Pancreas (tissue), 10 donors: ENCODE measurements at places on chromosomes 2 and 18. TPM values are rescaled to one million over a fixed set of nuclear protein-coding genes. Genes with fewer than 3 reads are reported as not detected.

DNA sequence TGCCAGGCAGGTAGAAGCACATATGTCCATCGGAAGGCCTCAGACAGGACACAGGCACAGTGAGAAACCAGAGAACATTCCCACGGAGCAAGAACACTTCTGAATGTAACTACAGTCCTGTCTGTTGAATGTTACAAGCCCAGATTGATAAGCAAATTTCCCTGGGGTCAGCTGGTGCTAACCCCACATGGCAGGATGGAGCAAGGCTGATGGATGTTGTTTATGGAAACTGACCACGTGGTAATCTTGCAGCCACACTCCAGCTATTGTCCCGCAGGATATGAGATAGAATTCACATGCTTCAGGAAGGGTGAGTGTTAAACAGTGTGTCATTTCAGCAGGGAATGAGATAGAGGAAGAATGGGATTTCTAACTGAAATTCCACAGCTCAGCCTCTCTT lies 138.8 kb upstream of the COPS8 start:
- no peaks in the 10 kb centered on the region for H3K4me1 ChIP-seq
- H3K27ac ChIP-seq: no peak overlapping the region
- DNase-seq: no peak

The GAREM2 gene
- 4.0 TPM for total RNA-seq

GRCh38 chr2:148979164-148979918 lies 59.2 kb upstream of the LYPD6B start:
- H3K4me3 ChIP-seq: no peak overlapping the region
- no peak overlapping the region for H3K27ac ChIP-seq

GRCh38 chr2:225739328-225739727 lies 339.8 kb downstream of the NYAP2 start:
- no peaks in the 10 kb centered on the region for H3K4me1 ChIP-seq
- no peaks in the 10 kb centered on the region for H3K36me3 ChIP-seq
- H3K27me3 ChIP-seq: no peaks in the 10 kb centered on the region
- H3K4me3 ChIP-seq: no peak overlapping the region

The RGPD4 gene
- total RNA-seq: not detected

The MLPH gene
- total RNA-seq: 23.4 TPM

The ABCG8 gene
- total RNA-seq: not detected

DNA sequence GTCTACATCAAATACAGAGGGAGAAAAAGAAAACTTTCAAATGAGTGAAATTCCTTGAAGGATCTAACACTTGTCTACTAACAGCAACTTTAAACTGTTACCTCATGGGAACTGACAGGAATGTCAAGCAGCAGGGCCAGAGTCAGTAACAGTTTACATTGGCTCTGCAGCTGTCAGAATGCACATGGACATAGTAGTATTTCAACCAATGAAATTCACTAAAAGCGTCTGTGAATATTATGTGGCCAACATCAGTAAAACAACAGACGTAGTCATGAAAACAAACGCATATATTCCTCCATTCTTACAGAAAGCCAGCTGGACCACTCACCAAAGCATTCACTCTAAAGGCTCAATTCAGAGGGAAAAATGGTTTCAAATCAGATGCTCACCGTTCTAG lies 79.3 kb upstream of the RNU4ATAC start:
- H3K27ac ChIP-seq: no peak overlapping the region
- DNase-seq: no peak
- no peaks in the 10 kb centered on the region for H3K27me3 ChIP-seq
- no peaks in the 10 kb centered on the region for H3K4me1 ChIP-seq
- peaks cover 4% of the 10 kb centered on the region for H3K36me3 ChIP-seq
- no peak overlapping the region for H3K4me3 ChIP-seq

DNA sequence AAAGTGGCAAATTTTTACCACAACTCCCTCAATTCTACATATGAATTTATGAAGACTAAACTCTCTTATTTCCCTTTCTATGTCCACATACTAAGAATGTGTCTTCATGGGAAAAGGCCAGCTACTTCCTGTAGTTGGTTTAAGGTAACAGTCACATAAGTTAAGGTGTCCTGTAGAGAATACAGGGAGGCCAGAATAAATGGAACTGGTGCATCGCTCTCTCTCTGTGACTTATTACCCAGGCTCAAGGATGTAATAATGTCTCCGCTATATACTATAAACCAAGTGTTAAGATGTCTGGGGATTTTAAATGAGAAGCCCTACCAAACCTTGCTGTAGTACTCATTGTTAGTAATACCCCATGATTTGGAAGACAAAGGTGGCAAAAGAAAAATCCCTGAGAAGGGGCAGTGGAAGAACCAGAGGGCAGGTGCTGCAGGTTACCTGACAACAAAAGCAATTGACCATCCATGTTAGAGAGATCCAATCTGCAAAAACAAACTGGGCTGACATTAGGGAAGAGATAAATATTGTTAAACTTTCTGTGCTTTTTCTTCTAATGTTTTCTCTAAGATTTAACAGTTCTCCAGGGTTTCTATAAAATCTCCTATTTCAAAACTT lies 372.8 kb downstream of the TMX3 start:
- H3K4me3 ChIP-seq: no peak overlapping the region
- no peak for DNase-seq
- no peaks in the 10 kb centered on the region for H3K27me3 ChIP-seq
- H3K4me1 ChIP-seq: no peaks in the 10 kb centered on the region
- no peaks in the 10 kb centered on the region for H3K36me3 ChIP-seq
- no peak overlapping the region for H3K27ac ChIP-seq

- no peaks in the 10 kb centered on the region for H3K27me3 ChIP-seq
- H3K27ac ChIP-seq: no peak overlapping the region
- no peaks in the 10 kb centered on the region for H3K36me3 ChIP-seq
- no peak for DNase-seq
- no peak overlapping the region for H3K4me3 ChIP-seq
Observed at GRCh38 chr2:223238301-223238700, 186.3 kb downstream of the KCNE4 start.

GRCh38 chr2:174059178-174059883 lies 94.2 kb upstream of the SP3 start:
- no peak overlapping the region for H3K4me3 ChIP-seq
- no peaks in the 10 kb centered on the region for H3K4me1 ChIP-seq
- no peak for DNase-seq
- no peaks in the 10 kb centered on the region for H3K36me3 ChIP-seq
- no peak overlapping the region for H3K27ac ChIP-seq

DNA sequence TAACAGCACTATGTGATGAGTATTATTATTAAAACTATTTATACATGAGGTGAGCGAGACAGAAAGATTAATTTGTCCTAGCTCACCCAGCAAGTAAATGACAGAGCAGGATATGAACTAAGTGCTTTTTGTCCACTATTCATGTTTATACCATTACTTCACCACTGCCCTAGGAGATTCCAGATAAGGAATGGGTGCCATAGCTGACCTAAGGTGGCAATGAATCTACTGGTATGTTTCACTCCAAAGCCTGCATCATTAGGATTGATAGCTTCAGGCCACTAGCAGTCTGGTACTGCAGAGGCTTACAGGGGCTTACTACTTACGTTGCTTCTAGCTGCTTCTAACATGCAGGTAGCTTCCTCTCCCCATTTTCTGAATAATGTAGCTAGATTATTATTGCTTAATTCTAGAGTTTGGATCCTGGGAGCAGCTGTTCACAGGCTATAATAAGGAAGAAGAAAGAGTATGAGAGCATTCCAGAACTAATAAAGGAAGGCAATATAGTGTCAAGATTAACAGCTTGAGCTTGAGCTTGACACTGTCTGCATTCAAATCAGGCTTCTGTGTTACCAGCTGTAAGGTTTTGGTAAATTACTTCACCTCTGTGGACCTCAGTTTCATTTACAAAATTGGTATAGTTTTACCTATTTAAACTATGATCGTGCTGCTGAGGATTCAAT lies 153.7 kb downstream of the GALNT3 start:
- H3K36me3 ChIP-seq: no peaks in the 10 kb centered on the region
- no peak overlapping the region for H3K27ac ChIP-seq
- no peaks in the 10 kb centered on the region for H3K27me3 ChIP-seq
- no peak for DNase-seq
- H3K4me1 ChIP-seq: no peaks in the 10 kb centered on the region
- H3K4me3 ChIP-seq: no peak overlapping the region

DNA sequence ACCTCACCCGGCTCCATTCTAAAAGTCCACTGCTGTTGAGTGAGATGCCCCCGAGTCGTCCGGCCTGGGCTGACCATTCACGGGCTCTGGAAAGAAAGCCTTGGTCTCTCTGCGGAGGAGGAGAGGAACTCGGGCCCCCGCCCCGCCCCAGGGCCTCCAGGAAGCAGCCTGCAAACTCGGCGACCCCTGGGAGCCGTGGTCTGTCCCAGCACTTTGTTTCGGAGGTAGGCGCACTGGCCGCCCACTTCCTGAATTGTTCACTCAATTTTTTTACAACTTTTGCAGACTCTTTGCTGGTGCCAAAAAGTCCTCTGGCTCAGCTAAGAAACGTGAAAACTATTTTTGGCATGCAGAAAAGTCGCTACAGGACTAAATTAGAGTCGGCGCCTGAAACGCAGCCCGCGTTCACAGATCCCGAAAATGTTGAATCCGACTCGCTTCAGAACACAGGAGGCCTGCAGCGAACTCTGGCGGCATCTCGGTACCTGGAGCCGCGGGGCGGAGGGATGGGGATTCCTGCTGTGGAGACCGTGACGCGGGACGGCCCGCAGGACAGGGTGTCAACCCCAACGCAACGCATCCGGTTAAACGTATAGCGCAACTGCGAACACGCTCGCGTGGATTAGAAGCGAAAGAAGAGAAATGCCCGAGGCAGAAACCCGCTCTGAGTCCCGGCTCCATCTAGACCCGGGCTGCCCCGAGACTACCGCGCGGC lies 1.5 kb downstream of the PXDN start:
- no peaks in the 10 kb centered on the region for H3K4me1 ChIP-seq
- H3K36me3 ChIP-seq: no peaks in the 10 kb centered on the region
- DNase-seq: no peak
- H3K4me3 ChIP-seq: peak overlapping the region; percentile 19
- no peaks in the 10 kb centered on the region for H3K27me3 ChIP-seq

- DNase-seq: peak; percentile 29
- no peak overlapping the region for H3K27ac ChIP-seq
- H3K36me3 ChIP-seq: no peaks in the 10 kb centered on the region
- no peaks in the 10 kb centered on the region for H3K4me1 ChIP-seq
Observed at GRCh38 chr2:27807476-27807875, 36.0 kb downstream of the MRPL33 start.

The GPR75 gene
- 1.9 TPM for total RNA-seq

The DBI gene
- 31.6 TPM for total RNA-seq

DNA sequence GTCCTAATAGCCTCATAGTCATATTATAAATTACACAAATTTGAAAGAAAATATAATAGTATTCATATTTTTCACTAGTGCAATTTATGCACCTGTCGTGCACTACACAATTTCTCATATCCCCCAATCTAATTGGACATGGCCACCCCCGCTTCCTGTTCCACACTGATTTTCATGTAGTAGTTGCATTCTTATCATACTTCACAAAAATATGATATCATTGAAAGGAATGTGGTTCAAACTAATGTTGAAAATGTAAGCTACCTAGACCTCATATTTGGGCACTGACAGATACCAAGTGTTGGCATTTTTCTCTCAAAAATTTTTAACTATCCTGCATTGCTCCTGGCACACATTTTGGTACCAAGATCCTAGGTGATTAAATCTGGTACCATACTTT lies 985.5 kb upstream of the POU3F3 start:
- H3K4me1 ChIP-seq: no peaks in the 10 kb centered on the region
- no peaks in the 10 kb centered on the region for H3K36me3 ChIP-seq
- DNase-seq: no peak
- H3K4me3 ChIP-seq: no peak overlapping the region

- no peak overlapping the region for H3K27ac ChIP-seq
- DNase-seq: no peak
- no peaks in the 10 kb centered on the region for H3K4me1 ChIP-seq
- no peak overlapping the region for H3K4me3 ChIP-seq
Observed at GRCh38 chr18:32674491-32674890, 98.3 kb downstream of the KLHL14 start.

DNA sequence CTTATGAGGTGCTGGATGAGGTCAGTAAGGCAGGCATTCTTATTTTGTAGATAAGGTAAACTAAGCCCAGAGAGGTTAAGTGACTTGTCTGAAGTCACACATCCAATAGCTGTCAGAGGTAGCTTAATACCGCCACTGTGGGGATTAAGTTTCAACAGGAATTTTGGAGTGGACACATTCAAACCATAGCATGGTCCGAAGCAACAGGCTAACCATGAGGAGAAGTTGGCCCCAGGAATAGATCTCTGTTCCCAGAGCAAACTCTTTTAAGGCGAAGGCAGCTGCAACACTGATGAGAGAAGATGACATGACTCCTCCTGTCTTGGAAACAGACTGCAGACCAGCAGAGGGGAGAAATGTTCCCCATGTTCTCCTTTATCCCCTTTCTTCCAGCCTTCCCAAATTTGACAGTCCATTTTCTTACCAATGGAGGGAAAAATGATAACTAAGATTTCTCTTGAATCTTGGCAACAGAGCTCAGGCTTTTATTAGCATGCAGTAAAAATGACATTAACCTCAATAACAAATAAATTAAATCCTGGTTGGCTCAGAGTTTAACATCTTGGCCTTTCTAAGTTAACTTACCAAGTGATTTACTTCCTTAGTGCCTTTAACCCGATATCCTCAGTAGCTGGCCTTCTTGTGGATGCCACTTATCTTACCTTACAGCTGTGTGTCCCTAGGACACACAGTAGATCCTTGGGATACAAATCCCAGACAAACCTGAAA lies 67.9 kb upstream of the STPG4 start:
- no peaks in the 10 kb centered on the region for H3K27me3 ChIP-seq
- H3K27ac ChIP-seq: no peak overlapping the region
- H3K36me3 ChIP-seq: no peaks in the 10 kb centered on the region
- no peak for DNase-seq

GRCh38 chr2:33670392-33670937 lies 71.4 kb upstream of the FAM98A start:
- no peak overlapping the region for H3K27ac ChIP-seq
- H3K27me3 ChIP-seq: no peaks in the 10 kb centered on the region
- H3K36me3 ChIP-seq: no peaks in the 10 kb centered on the region
- H3K4me3 ChIP-seq: no peak overlapping the region
- no peaks in the 10 kb centered on the region for H3K4me1 ChIP-seq
- DNase-seq: no peak

DNA sequence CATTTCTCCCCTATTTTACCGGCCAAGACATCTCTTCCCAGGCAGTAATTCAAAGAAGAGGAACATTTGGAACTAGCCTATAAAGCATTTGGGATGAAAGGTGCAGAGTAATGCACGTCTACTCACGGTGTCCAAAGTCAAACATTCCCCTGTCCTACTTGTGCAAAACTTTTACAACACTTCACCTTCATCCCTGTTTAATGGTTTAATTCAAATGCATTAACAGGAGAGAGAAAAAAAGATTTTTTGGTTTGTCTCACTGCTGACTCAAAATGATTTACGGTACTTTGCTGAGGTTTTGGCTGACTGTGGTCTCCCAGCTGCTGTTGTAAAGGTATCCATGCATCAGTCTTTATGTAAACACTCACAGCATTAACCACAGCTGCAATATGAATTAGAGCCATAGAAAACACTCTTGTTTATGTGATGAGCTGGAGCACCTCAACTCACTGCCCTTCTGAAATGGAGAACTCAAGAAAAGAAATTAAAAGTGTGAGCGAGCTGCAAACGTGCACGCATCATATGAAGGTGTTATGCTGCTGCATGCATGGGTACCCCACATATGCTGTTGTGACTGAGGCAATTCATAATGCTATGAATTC lies 220.5 kb downstream of the PIEZO2 start:
- H3K27ac ChIP-seq: no peak overlapping the region
- H3K4me3 ChIP-seq: no peak overlapping the region

GRCh38 chr2:146131048-146131447 lies 1611.1 kb upstream of the ZEB2 start:
- no peaks in the 10 kb centered on the region for H3K36me3 ChIP-seq
- no peak overlapping the region for H3K27ac ChIP-seq
- H3K27me3 ChIP-seq: no peaks in the 10 kb centered on the region
- no peak for DNase-seq
- no peaks in the 10 kb centered on the region for H3K4me1 ChIP-seq
